CD4-positive, alpha-beta T cell treated with Interferon gamma for 1 hour (primary cell): ENCODE measurements at places on chromosomes 2 and 18.
A peak's percentile ranks its signal among the peaks of the same experiment; 100 is the strongest.

GRCh38 chr18:70494524-70494923 lies 205.7 kb downstream of the SOCS6 start:
- no peak for DNase-seq

GRCh38 chr2:150939087-150939486 lies 322.6 kb downstream of the RBM43 start:
- DNase-seq, result no peak

- no peak for DNase-seq
Measured at GRCh38 chr2:160836755-160837154, 323.5 kb upstream of the TANK start.

GRCh38 chr2:226077031-226077430 lies 677.5 kb downstream of the NYAP2 start:
- no peak for DNase-seq

- no peak for DNase-seq
Measured at GRCh38 chr2:76444732-76445131, 734.0 kb upstream of the GCFC2 start.

GRCh38 chr18:23136326-23137096 lies 1.2 kb downstream of the CABLES1 start:
- no peak for DNase-seq

- no peak for DNase-seq
Measured at GRCh38 chr2:45171136-45171501, 161.9 kb upstream of the SIX2 start.

GRCh38 chr18:8938817-8939216 lies 163.7 kb upstream of the NDUFV2 start:
- DNase-seq, result no peak

DNA sequence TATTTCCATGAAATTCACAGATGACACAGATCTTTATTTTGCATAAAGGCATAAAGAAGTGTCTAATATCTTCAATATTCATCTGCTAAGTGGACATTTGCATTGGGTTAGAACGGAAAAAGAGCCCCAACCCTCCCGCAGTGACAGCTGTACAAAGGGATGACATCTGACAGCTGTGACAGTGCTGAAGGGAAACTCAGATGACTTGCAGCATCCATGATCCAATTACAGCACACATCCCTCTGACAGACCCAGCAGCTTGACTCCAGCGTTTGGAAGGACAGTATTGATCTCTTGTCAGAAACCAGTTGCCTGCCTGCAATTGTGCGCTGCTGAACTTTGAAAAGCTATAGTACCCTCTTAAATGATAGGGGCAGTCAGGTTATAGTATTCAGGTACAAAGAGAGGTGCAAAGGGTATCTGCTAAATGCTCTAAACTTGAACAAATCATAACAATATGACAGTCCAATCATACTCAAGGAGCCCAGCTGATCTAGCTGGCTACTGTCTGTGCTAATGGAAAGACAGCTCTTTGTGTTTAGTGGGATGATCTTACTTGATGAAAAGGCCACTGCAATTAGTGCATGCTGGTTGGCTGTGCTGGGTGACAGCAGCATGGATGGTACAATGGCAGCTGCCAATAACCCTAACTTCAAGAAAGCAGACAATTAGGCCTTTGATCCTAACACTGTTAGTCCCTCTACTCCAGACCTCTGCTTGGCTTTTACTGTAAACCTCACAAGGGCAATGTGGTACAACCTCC lies 599.2 kb downstream of the NR4A2 start:
- DNase-seq, result no peak

DNA sequence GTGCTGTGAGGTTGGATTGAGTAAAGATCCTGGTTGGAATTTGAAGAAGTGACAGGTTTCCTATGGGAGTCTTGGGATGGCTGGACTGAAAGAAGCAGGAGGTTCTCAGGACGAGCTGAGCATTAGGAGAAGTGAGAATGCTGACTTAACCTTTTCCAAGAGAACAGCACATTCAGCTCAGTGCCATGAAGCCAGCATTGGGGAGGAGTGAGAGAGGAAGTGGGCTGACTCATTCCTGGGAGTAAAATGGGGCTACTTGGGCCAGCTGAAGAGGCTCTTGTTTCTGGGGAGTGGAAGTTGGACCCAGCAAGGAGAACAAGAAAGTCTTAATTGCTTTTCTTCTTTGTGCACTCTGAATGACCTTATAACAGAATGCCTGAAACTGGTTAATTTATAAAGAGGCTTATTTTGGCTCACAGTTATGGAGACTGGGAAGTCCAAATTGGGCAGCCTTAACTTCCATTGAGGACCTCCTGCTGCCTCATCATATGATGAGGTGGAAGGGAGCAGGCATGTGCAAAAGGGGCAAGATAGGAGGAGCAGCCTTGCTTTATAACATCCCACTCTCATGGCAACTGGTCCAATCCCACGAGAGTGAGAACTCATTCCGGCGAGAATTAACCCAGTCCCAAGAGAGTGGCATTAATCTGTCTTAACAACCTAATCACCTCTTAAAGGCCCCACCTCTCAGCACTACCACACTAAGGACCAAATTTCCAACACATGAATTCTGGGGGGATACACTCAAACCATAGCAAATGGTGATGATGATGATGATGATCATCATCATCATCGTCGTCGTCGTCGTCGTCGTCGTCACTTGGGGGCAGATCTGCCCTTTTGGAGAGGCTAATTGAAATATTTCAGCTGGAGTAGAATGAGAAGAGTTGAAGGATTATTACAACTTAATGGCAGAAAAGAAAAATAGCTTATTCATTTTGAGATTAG lies 26.1 kb downstream of the DGUOK start:
- peak; percentile 18 for DNase-seq

- no peak for DNase-seq
Measured at GRCh38 chr2:197992482-197993133, 188.2 kb downstream of the PLCL1 start.

GRCh38 chr18:22493940-22494339 lies 76.2 kb upstream of the CTAGE1 start:
- no peak for DNase-seq

DNA sequence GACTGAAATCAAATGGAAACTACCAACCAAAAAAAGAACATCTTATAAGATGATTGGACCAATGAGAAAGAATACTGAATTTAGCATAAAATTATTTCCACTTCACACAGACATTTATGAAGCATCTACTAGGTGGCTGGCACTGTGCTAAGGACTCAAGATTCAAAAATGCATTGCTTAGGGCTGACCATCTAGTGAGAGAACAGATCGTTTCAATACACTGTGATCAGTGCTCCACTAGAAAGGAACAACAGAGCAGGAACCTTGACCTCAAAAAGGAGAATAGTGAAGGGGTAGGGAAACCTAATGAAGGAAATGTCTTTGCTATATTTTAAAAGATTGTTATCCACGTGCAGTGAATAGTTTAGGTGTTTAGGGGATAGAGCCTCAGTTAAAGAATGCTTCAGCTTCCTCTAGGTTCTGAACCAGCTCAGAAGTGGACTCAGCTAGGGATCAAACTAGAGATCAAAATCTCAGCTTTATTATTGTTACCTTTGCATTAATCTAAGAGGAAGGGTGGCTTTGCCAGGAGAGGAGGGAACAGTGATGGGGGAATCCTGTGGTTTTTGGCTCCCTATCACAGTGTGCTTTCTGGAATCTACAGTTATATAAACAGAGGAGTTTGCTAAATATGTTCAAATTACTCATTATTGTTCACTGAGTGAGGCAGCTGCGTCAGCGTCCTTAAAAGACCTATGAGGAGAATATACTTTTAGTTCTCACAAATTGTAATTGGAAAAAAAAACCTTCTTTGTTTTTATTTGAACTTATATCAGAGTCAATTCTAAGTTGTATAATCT lies 16.2 kb upstream of the BBS5 start:
- DNase-seq, result no peak
